ENCODE measurements at places on chromosomes 4 and X.

DNA sequence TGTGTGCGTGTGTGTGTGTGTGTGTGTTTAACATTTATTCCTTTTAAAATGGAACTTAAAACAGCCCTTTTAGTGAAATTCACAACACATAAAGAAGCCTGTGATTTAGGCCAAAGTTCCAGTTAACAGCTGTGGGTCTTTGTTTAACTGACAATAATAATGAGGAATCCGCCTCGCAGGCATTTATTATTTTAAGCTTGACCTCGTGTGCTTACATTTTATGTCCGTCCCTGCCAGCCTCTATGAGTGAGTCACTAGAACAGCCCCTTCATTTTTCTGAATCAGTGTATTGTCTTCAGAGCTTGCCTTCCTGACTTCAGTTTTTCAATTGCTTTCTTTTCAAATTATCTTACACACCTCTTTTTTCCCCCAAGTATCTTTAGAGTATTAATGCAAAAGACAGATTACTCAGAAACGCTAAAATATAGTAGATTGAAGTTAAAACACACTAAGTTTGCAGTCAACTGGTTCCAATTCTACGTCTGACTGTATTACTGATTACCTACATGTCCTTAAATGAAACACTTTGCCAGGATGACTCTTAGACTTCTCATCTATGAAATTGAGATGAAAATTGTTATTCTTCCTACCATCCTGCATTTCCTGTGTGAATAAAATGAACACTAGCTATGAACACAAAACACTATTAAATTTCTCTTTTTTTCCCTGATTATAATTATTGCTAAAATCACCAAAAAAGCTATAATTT, 319.6 kb upstream of the HS3ST1 start:
- no peak for DNase-seq

DNA sequence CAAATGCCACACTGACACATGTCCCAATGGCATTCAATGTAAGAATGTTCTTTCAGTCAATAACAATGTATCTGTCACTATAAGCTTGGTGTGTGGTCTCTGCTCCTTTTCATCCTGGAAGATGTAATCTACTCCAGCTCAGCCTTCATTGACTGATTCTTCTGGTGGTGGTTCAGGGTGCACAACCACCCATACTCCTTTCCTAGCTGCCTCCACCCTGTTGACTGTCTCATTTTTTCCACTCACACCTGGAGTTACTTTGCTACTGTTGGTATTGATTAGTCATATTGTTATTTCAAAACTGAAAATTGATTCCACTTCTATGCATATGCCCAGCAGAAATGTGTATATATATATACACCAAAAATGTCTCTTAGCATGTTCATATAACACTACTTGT, 140.5 kb downstream of the ASB9 start:
- DNase-seq = no peak

DNA sequence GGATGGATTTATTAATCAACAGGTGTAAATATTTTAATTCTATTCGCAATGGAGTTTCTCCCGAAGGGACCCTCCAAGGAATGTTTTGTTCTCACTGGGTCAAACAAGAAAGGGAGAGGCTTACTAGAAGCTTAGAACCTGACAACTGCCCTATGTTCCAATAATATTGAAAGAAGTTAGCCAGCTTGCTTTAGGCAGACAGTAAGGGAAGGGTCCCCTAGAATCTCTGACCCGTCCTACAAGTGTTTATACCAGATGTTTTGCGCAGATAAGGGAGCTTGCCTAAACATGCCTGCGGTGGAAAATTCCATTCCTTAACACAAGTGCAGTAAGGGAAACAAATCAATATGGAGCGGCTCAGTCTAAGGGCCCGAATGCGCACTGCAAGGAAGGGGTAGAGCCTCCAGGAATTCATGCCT, 17.7 kb downstream of the IL21 start:
- no peak for DNase-seq

GRCh38 chrX:100926453-100926852, 2.3 kb downstream of the XKRX start:
- no peak for DNase-seq

GRCh38 chrX:153727123-153727931, 2.7 kb downstream of the ABCD1 start:
- no peak for DNase-seq

- DNase-seq = no peak
Observed at GRCh38 chr4:14277505-14277904, 650.0 kb upstream of the BOD1L1 start.

Measured in stimulated activated CD8-positive, alpha-beta memory T cell treated with anti-CD3 and anti-CD28 coated beads, Interleukin-4, amount 100 ng/mL, for 1 hour (primary cell).